Activated naive CD8-positive, alpha-beta T cell treated with anti-CD3 and anti-CD28 coated beads, Interleukin-2, amount 50 U/mL, for 24 hours (primary cell): ENCODE measurements at places on chromosomes 11 and 22.
A peak's percentile ranks its signal among the peaks of the same experiment; 100 is the strongest.

DNA sequence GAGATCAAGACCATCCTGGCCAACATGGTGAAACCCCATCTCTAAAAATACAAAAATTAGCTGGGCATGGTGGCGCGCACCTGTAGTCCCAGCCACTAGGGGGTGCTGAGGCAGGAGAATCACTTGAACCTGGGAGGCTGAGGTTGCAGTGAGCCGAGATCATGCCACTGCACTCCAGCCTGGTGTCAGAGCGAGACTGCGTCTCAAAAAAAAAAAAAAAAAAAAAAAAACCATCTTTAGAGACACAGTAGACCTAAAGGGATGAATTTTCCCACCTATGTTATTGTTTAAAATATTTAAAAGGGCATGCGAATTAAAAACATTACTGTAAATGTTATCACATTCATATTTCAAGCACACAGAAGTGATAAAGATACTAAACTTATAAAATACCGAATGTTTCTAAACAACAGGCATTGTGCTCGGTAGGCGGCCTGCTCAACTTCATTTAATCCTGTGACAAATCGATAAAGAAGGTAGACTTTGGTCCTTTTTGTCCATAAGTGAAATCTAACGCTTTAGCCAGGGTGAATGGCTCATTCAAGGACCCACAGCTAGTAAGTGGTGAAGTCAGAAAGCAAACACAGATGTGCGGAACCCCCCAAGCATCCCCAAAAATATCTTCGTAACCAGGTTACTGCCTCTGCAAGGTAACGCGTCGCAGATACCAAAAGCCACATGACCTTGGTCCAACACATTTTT, 16.1 kb downstream of the NCAPD3 start:
- peak; percentile 71 for DNase-seq
- H3K4me3 ChIP-seq = no peak overlapping the region
- no peak overlapping the region for H3K27ac ChIP-seq
- H3K36me3 ChIP-seq = peaks cover 85% of the 10 kb centered on the region

GRCh38 chr11:6979365-6979764, 40.8 kb downstream of the ZNF214 start:
- H3K4me3 ChIP-seq = no peak overlapping the region
- H3K27me3 ChIP-seq = peaks cover 3% of the 10 kb centered on the region
- H3K27ac ChIP-seq = no peak overlapping the region
- DNase-seq = no peak
- no peaks in the 10 kb centered on the region for H3K36me3 ChIP-seq

GRCh38 chr22:26672590-26673468, 15.4 kb downstream of the MIAT start:
- peaks cover 2% of the 10 kb centered on the region for H3K36me3 ChIP-seq
- peak overlapping the region; percentile 88 for H3K4me3 ChIP-seq
- no peaks in the 10 kb centered on the region for H3K27me3 ChIP-seq
- peak; percentile 93 for DNase-seq

DNA sequence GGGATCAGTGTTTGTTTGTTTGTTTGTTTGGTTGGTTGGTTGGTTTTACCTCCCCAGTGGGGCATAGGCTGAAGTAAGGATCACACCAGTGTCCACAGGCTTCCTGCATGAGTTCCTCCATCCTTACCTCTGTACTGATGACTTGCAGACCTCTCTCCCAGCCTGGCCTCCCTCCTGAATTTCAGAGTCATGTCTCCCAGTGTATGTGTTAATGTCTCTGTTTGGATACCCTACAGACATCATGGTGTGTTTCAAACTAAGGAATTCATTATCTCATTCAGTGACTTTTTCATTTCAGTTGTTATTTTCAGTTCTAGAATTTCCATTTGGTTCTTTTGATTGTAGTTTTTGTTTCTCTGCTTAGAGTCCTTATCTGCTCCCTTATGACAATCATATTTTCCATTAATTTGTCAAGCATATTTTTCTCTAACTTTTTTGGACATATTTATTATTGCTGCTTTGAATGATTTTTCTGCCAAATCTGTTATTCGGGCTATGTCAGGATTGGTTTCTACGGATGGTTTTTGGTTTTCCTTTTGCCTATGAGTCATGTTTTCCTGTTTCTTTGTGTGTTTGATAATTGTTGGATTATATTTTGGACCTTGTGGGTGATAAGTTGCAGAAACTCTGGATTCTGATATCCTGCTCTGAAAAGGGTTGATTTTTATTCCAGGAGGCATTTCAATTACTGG, 23.6 kb downstream of the MYEOV start:
- H3K27me3 ChIP-seq = no peaks in the 10 kb centered on the region
- no peaks in the 10 kb centered on the region for H3K36me3 ChIP-seq
- DNase-seq = no peak
- H3K27ac ChIP-seq = peak overlapping the region; percentile 77

GRCh38 chr11:1882265-1883238, 9.1 kb downstream of the PRR33 start:
- H3K27me3 ChIP-seq = no peaks in the 10 kb centered on the region
- H3K27ac ChIP-seq = no peak overlapping the region
- H3K36me3 ChIP-seq = peaks cover 4% of the 10 kb centered on the region

GRCh38 chr11:91857179-91857578, 367.4 kb upstream of the FAT3 start:
- no peak overlapping the region for H3K27ac ChIP-seq
- H3K4me3 ChIP-seq = no peak overlapping the region
- no peaks in the 10 kb centered on the region for H3K4me1 ChIP-seq
- DNase-seq = no peak

GRCh38 chr11:34558673-34559072, 45.1 kb upstream of the ELF5 start:
- H3K4me1 ChIP-seq = no peaks in the 10 kb centered on the region
- no peak for DNase-seq
- peaks cover 26% of the 10 kb centered on the region for H3K27me3 ChIP-seq
- H3K36me3 ChIP-seq = no peaks in the 10 kb centered on the region
- H3K4me3 ChIP-seq = no peak overlapping the region

- peaks cover 3% of the 10 kb centered on the region for H3K27me3 ChIP-seq
- H3K27ac ChIP-seq = no peak overlapping the region
- no peaks in the 10 kb centered on the region for H3K36me3 ChIP-seq
- H3K4me3 ChIP-seq = no peak overlapping the region
- H3K4me1 ChIP-seq = no peaks in the 10 kb centered on the region
Measured at GRCh38 chr11:36300650-36301049, 4.6 kb downstream of the PRR5L start.
